ENCODE measurements at places on chromosomes 3 and 15.

GRCh38 chr3:105957722-105958121, 88.9 kb upstream of the CBLB start:
- H3K27ac ChIP-seq = no peak overlapping the region
- no peaks in the 10 kb centered on the region for H3K27me3 ChIP-seq
- H3K36me3 ChIP-seq = no peaks in the 10 kb centered on the region
- no peaks in the 10 kb centered on the region for H3K4me1 ChIP-seq
- H3K4me3 ChIP-seq = no peak overlapping the region

DNA sequence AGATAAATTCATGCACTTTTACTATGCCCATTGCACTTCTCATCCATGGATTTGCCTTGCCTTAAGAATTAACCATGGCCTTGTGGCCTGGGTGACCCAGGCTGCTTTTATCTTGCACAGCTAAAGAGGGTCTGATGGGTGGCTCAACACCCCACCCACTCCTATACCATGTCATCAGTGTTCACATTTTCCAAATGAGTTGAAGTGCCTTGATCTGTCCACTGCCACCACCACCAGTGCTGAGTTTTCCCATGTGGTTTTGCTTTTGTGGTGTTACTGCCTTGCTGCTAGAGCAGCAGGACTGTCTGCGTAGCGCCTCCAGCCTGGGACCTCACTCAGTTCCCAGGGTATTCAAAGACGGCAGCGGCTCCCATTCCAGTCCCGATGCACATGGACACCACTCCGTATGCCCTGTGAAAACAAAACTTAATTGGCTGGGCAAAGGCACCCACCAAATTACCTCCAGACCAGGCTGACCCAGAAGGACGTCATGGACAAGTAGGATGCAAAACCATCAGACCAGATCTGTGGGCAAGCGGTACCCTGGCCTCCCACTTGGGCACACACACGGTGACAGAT, 14.1 kb downstream of the ACAA1 start:
- no peak overlapping the region for H3K27ac ChIP-seq
- no peak for DNase-seq
- no peaks in the 10 kb centered on the region for H3K27me3 ChIP-seq
- no peaks in the 10 kb centered on the region for H3K4me1 ChIP-seq

DNA sequence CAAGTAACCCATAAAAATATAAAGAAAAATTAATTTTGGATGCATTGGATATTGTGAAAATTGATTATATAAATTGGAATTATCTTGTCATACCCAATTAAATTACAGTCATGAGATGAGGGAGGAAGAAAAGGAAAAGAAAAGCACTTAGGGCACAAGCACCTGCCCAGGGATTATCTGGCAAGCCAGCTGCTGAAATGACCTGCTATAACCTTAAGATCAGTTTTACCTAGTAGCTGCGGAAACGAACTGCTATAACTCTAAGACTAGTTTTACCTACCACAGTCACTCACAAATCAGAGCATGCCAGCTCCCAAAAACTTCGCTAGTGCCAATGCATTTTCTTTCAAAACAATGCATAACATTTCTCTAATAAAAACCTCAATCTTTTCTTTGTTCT, 26.2 kb downstream of the LRRFIP2 start:
- H3K36me3 ChIP-seq = peaks cover 22% of the 10 kb centered on the region
- H3K27ac ChIP-seq = no peak overlapping the region
- H3K27me3 ChIP-seq = no peaks in the 10 kb centered on the region
- no peak for DNase-seq
- peaks cover 10% of the 10 kb centered on the region for H3K4me1 ChIP-seq
- no peak overlapping the region for H3K4me3 ChIP-seq

- no peaks in the 10 kb centered on the region for H3K27me3 ChIP-seq
- H3K4me1 ChIP-seq = peaks cover 16% of the 10 kb centered on the region
- DNase-seq = no peak
- no peak overlapping the region for H3K4me3 ChIP-seq
- H3K36me3 ChIP-seq = peaks cover 13% of the 10 kb centered on the region
These were observed 2.7 kb downstream of the AP2M1 start for GRCh38 chr3:184177331-184177731.

- H3K4me1 ChIP-seq = peaks cover 11% of the 10 kb centered on the region
- no peaks in the 10 kb centered on the region for H3K27me3 ChIP-seq
- H3K4me3 ChIP-seq = peak overlapping the region; percentile 79
These were observed 708 bp upstream of the GCHFR start for GRCh38 chr15:40762919-40763800.

- DNase-seq = no peak
- no peaks in the 10 kb centered on the region for H3K4me1 ChIP-seq
- H3K4me3 ChIP-seq = no peak overlapping the region
These were observed 20.7 kb upstream of the ERC2 start for GRCh38 chr3:56488812-56489600.

DNA sequence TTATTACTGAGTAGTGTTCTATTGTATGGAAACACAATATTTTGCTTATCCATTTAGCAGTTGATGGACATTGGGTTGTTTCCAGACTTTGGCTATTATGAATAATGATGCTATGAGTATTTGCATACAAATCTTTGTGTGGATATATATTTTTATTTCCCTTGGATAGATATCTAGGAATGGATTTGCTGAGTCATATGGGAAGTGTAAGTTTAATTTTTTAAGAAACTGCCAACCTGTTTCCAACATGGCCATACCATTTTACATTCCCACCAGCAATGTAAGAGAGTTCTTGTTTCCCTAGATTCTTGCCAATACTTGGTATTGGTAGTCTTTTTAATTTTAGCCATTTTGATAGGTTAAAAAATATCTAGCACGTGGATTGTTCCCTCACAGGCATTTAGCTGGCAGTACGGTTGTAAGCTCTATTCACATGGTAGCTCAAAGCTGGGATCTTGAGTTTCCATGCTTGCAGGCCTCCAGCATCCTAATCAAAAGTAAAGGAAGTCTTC, 45.7 kb upstream of the TNIK start:
- H3K36me3 ChIP-seq = no peaks in the 10 kb centered on the region
- no peak overlapping the region for H3K4me3 ChIP-seq
- H3K27me3 ChIP-seq = no peaks in the 10 kb centered on the region
- H3K4me1 ChIP-seq = peaks cover 5% of the 10 kb centered on the region
- no peak overlapping the region for H3K27ac ChIP-seq

DNA sequence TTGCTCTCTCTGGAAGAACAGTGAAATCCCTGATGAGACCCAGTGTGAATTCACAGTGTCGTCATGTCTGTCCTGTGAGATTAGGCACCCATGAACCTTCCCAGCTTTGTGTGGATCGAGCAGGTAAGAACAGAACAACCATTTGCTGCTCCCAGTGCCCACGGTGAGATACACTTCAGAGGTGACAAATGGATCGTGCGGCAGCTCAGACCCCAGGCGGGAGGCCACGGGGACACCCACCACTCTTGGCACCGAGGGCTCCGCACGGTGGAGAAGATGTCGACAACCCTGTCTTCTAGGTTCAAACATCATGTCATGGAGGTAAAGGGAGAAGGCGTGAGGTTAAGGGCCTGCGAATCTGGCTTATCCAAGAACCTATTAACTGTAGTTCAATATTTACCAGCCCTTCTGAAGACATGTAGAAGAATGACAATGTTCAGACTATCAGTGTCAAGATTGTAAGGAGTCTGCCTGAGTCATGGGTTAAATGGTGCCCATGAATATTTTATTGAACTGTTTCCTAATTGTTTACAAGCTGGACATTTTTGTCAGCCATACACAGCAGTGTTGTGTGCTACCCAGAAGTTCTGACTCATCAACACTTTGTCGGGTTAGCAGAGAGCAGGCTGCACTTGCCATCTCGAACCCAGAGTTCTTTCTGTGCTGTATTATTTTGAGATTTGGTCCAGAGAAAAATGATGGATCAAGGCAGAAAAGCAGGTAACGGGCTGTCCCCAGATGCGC, 15.5 kb upstream of the PCSK6 start:
- peaks cover 4% of the 10 kb centered on the region for H3K4me1 ChIP-seq
- no peaks in the 10 kb centered on the region for H3K36me3 ChIP-seq
- H3K27ac ChIP-seq = no peak overlapping the region
- no peak for DNase-seq

GRCh38 chr3:133301731-133302130, 98.1 kb upstream of the BFSP2 start:
- peaks cover 6% of the 10 kb centered on the region for H3K4me1 ChIP-seq
- H3K4me3 ChIP-seq = no peak overlapping the region
- H3K27ac ChIP-seq = no peak overlapping the region

DNA sequence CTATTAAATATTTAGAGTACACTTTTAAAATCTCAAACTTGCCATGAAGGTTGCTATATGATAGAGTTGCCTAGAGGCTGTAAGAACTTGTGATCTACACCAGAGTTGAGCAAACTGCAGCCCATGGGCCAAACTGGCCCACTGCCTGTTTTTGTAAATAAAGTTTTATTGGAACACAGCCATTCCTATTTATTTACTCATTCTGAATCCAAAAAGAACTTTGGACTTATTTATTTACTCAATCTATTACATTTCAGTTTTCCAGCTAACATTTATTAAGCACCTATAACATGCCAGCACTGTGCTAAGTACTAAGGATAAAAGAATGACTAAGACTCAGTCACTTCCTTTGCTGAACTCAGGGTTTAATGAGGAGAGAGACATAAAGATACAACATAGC, 403.6 kb downstream of the ERC2 start:
- no peak for DNase-seq
- peak overlapping the region; percentile 90 for H3K27ac ChIP-seq
- peaks cover 42% of the 10 kb centered on the region for H3K4me1 ChIP-seq
- no peaks in the 10 kb centered on the region for H3K27me3 ChIP-seq

DNA sequence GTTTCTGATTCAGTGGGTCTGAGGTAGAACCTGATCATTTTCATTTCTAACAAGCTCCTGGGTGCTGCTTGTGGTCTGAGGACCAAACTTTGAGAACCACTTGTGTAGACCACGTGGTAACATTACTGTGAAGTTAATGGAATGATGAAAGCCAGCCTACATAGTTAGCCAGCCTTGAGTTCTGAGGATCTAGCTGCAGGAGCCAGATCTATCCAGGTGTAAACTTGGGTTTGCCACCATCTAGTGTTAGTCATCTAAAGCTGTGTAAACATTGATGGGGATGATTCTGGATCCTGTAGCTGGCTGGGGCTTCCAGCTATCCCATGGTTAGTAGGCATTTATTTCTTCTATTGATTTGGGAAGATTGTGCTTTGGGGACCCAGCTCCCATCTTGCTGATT, 170.0 kb downstream of the TMEM108 start:
- H3K4me1 ChIP-seq = peaks cover 3% of the 10 kb centered on the region
- no peaks in the 10 kb centered on the region for H3K36me3 ChIP-seq
- H3K27me3 ChIP-seq = no peaks in the 10 kb centered on the region
- H3K4me3 ChIP-seq = no peak overlapping the region
- no peak overlapping the region for H3K27ac ChIP-seq

GRCh38 chr15:51137880-51138430, 43.2 kb upstream of the TNFAIP8L3 start:
- no peak for DNase-seq
- H3K27ac ChIP-seq = no peak overlapping the region
- H3K4me1 ChIP-seq = no peaks in the 10 kb centered on the region

- H3K4me1 ChIP-seq = peaks cover 5% of the 10 kb centered on the region
- H3K27me3 ChIP-seq = peaks cover 28% of the 10 kb centered on the region
- no peak overlapping the region for H3K4me3 ChIP-seq
These were observed 794.9 kb downstream of the NTRK3 start for GRCh38 chr15:87461631-87462030.

GRCh38 chr3:45965253-45965652, 22.0 kb downstream of the CXCR6 start:
- no peaks in the 10 kb centered on the region for H3K4me1 ChIP-seq
- H3K27ac ChIP-seq = no peak overlapping the region
- H3K4me3 ChIP-seq = no peak overlapping the region
- peaks cover 16% of the 10 kb centered on the region for H3K36me3 ChIP-seq
- H3K27me3 ChIP-seq = no peaks in the 10 kb centered on the region

DNA sequence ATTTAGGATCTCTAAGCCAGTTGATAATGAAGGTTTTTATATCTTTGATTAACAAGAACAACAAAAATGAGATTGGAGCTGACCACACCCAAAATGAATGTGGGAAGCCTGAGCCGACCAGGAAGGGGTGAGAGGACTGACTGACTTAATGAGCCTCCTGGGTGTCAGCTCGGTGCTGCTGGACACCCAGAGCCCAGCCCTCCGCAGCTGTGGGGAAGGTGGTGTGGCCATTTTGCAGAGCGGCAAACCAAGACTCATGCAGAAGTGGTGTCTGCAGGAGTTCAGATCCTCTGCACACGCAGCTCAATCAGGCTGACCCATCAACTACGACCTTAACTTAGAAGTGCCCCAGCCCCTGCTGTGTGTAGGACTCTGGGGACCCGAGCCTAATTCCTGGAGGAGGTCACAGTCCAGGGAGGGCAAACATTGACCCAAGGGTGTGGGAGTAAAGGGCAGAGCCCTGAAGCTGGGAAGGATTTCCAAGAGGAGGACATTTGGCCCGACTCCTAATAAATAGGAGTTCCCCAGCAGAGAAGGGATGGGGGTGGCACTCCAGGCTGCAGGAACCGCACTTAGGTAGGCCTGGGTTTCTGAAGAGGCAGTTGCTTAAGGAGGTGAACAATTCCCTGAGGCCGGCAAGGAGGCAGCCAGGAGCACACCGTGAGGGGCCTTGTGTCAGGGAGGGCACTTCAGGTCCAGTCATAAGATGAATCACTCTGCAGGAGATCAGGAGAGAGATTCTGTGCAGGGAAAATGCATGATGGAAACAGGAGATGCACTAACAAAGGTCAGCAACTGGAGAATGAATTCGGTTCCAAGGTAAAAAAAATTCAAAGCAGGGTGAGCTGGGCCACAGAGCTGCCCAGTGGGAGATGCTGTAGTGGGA, 197.1 kb upstream of the TPM1 start:
- no peaks in the 10 kb centered on the region for H3K27me3 ChIP-seq
- peaks cover 9% of the 10 kb centered on the region for H3K4me1 ChIP-seq
- H3K27ac ChIP-seq = peak overlapping the region; percentile 15

DNA sequence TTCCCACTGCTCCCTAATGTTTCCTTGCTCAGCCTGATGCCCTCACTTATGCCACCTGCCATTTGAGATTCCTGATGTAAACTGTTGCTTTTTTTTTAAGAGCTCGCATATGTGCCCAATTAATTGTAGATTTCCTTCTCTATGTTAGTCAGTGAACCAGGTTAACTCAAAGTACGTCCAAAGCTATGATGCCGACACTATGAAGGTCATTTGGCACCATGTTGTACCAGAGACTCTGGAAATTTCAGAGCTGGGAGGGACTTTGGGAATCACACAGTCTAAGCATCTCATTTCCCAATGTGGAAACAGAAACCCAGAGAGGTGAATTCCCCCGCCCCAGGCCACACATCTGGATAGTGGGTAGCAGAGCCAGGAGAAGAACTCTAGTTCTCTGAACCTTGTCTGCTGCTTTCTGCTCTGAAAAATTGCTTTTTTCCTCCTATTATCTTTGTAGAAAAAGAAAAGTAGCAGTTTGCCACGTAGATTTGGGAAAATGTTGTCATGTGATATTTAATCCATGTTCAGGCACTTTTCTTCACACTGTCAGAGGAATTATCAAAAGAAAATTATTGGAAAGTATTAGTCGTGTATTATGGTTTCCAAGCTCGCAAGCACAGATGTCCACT, 38.5 kb upstream of the TNFAIP8L3 start:
- no peak overlapping the region for H3K27ac ChIP-seq
- H3K27me3 ChIP-seq = peaks cover 3% of the 10 kb centered on the region
- no peak for DNase-seq
- H3K4me3 ChIP-seq = no peak overlapping the region
- no peaks in the 10 kb centered on the region for H3K36me3 ChIP-seq
- no peaks in the 10 kb centered on the region for H3K4me1 ChIP-seq
